ENCODE measurements at places on chromosomes 1 and 21.

DNA sequence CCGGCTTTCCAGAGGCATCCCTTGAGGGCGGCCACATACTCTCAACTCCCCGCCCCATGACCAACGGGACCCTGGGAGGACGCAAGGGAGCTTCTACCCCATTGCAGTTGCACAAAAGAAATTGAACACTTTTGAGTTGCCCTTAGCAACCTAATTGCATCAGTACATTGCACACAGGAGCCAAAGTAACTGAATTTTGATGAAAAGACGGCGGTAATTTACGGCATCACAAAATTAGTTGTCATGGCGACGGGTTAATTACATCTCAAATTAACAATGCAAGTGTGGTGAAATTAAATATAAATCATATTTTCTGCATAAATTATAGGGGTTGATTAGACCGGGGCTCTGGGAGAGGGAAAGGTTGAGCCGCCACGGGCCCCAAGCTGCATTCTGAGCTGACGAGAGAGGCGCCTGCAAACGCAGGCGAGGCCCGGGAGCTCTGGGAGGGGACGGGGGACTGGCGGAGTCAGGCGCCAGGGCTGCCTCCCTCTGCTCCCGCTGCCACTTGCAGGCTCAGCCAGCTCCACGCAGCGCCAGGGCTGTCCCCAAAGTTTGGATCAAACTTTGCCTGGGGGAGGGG is 61.4 kb downstream of the CASZ1 start:
- no peak for DNase-seq

- no peak for DNase-seq
These were observed 93.9 kb upstream of the BEND5 start for GRCh38 chr1:48870596-48870995.

DNA sequence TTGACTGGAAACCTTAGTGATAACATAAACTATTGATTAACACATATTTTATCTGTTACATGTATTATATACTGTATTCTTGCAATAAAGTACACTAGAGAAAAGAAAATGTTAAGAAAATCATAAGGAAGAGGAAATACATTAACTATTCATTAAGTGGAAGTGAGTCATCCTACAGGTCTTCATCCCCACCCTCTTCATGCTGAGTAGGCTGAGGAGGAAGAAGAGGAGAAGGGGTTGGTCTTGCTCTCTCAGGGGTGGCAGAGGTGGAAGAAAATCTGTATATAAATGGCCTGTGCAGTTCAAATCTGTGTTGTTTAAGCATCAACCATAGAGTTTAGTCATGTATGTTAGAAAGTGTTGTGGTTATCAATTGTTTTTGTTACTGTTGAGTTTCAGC is 66.1 kb upstream of the CHODL start:
- no peak for DNase-seq

- DNase-seq, result no peak
These were observed 38.0 kb downstream of the FOXO6 start for GRCh38 chr1:41399145-41399795.

DNA sequence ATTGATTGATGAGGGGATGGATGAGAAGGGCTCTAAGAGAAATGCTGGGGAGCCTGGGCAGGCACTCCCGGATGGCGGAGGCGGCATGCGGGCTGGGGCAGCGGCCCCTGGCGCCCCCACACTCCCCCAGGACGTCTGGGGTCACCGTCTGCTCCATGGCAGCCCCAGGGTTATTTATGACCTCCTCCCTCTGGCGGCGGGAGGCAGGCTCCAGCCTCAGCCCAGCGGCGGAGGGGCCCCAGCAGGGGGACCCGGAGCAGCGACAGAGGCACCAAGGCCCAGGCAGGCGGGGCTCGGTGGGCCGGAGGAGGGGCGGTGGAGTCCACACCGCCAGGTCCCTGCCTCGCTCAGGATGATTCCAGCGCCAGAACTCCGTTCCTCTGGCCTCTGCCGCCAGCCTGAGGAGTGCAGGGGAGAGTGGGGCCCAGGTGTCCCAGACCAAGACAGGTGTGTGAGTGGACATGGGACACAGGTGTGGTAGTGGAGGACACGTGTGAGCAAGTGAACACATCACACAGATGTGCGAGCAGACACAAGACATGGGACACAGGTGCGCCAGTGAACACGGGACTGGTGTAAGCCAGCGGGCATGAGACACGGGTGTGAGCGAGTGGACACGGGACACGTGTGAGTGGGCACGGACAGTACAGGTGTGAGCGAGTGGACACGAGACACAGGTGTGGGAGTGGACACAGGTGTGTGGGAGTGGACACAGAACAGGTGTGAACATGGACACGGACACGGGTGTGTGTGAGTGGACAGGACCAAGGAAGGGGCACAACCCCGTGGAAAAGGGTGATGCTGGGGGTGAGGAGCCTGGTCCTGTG is 2.5 kb upstream of the SAMD11 start:
- peak; percentile 67 for DNase-seq

DNA sequence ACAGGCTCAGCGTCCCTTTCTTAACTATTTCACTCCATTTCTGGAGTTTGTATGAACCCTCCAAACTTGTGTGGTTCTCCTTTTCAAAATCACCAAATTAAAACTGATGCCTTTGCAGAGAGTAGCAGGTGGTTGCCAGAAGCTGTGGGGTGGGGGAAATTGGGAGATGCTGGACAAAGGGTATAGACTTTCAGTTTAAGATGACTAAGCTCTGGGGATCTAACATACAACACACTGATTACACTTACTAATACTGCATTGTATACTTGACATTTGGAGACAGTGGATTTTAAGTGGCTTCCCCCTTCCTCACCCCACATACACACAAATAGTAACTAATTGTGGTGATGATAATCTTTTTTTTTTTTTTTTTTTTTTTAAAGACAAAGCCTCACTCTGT is 11.1 kb upstream of the SCYL3 start:
- no peak for DNase-seq

- no peak for DNase-seq
These were observed 32.9 kb downstream of the KCNN3 start for GRCh38 chr1:154837034-154837671.
